ENCODE measurements at places on chromosomes 3 and 15.

GRCh38 chr3:99859825-99860224 lies 42.2 kb downstream of the CMSS1 start:
- no peak for DNase-seq

GRCh38 chr15:86555939-86556338 lies 476.3 kb downstream of the AGBL1 start:
- DNase-seq, result no peak

GRCh38 chr15:25180606-25181292 lies 226.0 kb downstream of the SNRPN start:
- no peak for DNase-seq

- no peak for DNase-seq
Observed at GRCh38 chr3:132772252-132772651, 50.0 kb upstream of the NPHP3 start.

GRCh38 chr3:130548356-130548755 lies 31.4 kb downstream of the COL6A6 start:
- DNase-seq, result no peak

DNA sequence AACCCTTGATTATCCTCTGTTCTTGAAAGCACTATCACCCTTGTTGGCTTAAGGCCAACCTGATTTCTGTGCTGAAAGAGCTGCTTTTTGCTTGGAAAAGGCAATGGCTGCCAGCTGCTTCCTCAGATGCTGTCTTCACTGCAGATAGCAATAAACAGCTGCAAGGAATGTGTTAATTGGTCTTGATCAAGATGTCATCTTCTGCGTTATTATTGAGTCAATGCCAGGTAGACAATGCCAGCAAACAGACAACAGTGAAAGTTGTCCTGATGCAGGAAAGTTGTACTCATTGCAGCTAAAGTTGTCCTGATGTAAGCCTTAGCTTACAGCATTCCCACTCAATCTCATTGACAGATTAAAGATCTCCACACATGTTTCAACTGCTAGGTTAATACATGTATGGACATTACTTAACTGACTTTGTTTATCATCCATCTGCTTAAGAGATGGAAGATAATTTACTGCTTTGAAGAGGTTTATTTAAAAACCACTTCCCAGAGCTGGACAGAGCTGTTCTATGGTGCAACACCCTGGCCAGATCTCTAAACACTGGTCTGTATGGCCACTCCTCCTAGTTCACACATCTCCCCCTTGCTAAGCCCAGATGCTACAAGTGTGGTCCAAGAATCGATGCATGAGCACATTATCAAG lies 251.0 kb upstream of the MCTP2 start:
- no peak for DNase-seq

- DNase-seq, result no peak
Observed at GRCh38 chr3:141449424-141449823, 37.4 kb upstream of the RASA2 start.
